H7 (cell line): ENCODE measurements at places on chromosomes 1 and 21. TPM values are rescaled to one million over a fixed set of nuclear protein-coding genes. Genes with fewer than 3 reads are reported as not detected.

Gene UBASH3A
- not detected in 2 replicates for total RNA-seq

Gene TOR1AIP2
- 60.7 and 69.2 TPM in 2 replicates for total RNA-seq

DNA sequence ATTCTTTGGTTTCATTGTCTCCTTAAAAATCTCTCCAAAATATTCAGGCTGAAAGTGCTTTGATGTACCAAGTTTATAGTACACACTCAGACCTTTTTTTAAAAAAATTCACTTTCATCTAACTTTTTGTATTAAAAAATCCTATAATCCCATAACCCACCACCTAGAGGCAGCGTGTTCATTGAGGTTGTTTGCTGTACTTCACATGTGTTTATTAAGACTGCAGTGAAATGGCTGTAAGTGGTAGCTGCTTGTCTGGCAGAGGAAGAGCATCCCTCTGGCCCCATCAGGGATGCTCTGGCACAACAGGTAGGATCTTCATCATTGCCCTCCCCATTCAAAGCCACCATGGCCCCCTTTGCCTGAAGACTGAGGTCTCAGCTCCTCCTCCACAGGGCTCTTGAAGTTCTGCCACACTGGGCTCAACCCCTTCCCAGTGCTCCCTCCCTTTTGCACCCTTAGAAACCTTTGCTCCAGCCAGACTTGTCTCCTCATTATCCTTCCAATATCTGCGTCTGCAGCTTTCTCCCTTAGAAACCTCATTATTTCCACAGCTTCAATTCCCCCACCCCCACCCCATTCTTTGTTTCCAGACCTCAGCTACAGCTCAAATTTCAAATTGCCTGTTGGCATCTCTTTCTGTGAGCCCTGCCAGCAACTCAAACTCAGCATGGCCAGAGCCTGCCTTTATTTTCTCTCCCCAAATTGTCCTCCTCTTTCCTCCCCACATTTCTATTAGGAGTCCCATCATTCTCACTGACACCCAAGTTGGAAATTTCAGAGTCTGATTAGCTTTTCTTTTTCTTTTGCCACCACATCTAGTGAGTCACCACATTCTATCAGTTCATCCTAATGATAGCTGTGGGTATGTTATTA lies 369.6 kb upstream of the USP24 start:
- peak; percentile 22 for DNase-seq

DNA sequence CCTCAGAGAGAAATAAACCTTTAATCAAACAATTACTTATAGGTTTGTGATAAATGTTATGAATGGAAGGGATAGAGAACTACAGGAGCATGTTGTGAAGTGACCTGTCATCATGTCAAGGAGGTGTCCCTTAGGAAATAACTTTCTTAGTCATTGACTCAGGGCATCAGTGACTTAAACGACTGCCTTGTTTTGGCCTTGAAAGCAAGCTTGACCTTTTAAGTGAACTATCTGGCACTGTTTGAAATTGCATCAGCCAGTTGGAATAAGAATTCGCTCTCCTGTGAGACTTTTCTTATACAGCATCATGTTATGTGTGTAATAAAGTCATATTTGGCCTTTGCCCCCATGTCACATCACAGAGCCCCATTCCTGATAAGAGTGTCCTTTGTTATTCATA lies 30.9 kb downstream of the LRRC8B start:
- no peak for DNase-seq

Gene SLAMF9
- total RNA-seq: not detected in 2 replicates

- peak; percentile 89 for DNase-seq
Measured at GRCh38 chr1:1033731-1034438, 14.0 kb downstream of the AGRN start.

- no peak for DNase-seq
Measured at GRCh38 chr1:241532162-241532531, at the start of gene KMO. KMO (plus strand) TSS chr1:241532378; CDS start chr1:241532445, 67 bp downstream.

Gene TMPRSS3
- not detected in 2 replicates for total RNA-seq

DNA sequence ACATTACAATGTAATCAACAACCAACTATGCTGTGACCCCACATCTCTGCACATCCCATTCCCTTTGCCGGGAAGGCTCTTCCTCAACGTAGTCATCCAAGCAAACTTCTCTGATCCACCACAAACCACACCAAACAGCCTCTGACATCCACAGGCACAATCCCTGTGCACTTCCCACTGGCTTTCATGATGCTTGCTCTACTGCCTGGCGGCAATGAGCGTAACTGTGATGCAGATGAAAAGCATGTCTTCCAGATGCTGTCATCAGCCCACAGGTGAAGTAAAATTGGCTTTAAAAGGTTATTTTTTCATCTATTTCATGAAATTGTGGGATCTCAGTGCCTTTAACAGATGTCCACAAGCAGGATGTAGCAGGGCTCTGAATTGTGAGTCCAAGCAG lies 635.2 kb downstream of the SMYD3 start:
- no peak for DNase-seq

DNA sequence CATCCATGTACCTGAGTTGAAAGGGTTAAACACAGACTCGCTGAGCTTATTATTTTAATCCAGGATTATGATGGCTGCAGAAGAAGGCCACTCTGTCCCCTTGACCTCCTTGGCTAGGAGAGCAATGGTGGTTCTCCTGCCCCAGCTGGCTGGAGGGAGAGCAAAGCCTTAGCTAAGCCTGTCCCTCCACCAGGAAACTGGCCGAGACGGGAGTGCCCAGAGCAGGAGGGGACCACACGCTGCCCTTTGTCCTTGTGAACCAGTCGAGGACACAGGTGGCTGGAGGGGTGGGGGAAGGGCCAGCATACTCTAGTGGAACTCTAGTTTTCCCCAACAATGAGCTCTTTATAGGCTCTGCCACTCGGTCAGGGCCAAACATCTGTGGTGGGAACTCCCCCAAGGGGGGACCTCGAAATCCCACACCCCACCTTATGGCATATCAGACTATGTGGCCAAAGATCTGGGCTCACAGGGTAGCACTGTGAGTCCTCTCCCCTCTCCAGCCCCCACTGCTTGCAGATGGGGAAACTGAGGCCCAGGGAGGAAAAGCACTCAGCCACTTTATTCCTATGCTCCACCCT lies 12.9 kb downstream of the KIAA1614 start:
- DNase-seq: no peak

Gene MRPL37
- 268 and 275 TPM in 2 replicates for total RNA-seq

DNA sequence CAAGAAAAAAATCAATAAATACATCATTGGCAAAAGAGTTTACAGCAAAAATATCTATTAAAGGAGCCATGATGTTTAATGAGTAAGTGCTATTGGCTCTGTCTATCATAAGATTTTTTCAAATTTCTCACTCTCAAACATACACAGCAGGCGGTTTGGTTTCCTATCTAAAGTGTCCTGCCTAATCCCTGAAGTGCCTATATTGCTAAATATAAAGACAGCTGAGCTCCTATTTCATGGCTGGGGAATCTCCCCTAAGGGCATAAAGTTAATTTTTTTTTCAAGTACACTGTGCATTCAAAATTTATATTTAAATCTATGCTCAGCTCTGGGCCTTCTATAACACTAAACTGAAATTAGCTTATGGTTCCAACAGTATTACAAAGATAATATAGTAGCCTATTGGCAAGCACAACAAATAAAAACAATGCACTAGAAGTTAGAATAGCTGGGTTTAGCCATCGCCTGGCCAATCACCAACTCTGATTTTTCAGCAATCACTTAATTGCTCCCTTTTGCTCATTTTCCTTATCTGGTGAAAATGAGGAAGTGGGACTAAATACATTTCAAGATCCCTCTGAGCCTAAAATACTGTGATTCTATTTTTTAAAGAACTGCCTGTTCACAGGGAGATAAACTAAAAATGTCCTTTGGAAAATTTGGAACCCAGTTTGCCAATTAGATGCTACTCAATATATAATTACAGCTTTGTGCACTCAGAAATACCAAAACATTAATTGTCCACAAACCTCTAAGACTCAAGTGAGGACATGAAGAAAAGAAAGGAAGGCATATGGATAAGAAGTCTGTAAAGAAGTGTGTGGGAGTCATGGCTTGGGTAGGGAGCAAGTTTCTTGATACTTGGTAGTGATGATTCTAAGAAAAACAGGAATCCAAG lies 62.5 kb downstream of the WDR64 start:
- DNase-seq: no peak

DNA sequence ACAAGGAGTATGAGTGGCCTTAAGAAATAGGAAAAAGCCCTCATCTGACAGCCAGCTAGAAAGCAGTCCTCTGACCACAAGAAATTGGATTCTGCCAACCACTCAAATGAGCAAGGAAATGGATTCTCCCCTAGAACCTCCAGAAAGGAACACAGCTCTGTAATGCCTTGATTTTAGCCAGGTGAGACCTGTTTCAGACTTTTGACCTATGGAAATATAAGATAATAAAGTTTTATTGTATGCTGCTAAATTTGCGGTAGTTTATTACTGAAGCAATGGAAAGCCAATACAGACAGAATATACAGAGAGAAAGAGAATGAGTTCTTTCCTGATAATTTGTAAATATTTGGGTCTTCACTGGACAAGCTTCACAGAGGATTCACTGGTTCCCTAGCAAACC lies 28.8 kb upstream of the SELE start:
- DNase-seq: no peak

- DNase-seq: peak; percentile 93
Measured at GRCh38 chr1:153568367-153569099, 2.9 kb upstream of the S100A2 start.

DNA sequence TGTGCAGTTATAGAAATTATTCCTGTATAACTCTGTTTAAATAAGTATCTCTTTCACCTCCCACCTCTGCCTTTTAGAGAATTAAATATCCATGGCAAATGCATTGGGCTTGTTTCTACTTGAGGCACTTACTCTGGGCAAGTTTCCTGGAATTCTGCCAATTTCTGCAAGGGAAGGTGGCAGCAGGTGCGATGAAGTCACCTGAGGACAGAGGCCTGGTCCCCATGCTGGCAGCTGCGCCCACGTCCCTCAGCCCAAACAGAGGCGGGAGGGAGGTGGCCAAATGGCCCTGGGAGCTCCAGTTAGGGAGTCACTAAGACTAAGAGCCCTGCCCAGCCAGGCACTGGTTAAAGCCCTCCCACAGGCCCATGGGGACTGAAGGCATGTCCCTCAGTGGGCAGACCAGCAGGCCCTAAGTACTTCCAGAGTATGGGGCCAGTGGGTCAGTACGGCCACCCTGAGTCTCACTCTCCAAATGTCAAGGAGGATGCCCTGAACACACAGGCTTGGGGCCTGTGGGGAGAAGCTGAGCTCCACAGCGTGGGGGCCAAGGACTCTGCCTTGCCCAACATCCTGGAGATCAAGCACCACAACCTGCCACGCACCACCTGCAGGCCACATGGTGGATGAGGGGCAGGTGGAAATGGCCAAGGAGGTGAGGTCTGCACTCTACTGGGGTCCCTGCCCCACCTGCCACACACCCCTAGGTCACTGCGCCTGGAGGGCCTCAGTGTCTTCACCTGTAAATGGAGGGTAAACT lies 19.4 kb downstream of the ACOT7 start:
- DNase-seq: no peak
